ENCODE measurements at places on chromosomes 7 and 10.

DNA sequence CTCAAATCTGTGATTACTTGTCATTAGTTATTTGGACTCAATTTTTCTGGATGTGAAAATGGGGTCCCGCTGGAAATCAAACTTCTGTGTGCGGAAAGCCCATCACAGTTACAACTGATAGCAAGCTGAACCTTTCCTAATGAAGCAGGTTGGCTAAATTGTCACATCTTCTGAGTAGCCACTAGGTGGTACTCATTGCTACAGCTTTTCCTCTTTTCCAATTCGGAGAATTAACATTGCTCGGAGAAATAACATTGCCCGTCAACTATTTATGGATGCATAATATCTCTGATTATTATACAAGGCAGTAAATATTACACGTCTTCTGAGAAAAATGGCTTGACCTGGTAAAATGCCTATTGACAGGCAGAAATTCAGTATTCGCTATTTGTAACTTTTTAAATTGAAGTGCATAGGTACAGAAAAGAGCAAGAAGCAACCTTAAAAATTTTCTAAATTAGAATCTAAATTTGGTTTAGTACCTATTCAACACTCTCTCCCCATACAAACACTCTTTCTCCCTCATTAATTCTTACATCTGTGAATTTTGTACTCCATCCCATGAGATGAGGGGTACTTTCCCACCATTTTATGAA lies 17.3 kb upstream of the BLOC1S2 start:
- peak; percentile 44 for DNase-seq

DNA sequence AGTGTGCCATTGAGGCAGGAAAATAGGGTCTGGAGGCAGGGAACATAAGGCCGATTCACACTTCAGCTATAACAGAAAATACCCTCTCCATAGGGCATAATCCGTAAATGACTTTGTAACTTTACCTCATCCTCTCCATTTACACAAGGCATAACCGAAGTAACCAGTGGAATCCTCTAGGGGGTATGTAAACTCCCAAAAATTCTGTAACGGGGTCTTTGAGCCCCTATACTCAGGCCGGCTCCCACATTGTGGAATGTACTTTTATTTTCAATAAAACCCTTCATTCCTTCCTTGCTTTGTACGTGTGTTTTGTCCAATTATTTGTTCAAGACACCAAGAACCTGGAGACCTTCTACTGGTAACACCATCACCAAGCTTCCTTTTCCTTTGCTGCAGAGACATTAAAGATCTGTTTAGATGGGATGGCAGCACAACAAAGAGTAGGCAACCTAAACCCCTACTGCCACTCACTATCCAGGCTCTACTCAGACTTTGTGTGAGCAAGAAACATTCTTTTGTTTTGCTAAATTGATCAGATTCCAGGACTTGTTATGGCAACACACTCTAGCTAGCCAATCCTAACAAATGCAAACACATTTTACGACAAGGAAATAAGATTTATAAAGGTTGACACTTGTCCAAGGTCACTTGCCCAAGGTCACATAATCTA lies 99.3 kb downstream of the DGKI start:
- DNase-seq, result no peak

DNA sequence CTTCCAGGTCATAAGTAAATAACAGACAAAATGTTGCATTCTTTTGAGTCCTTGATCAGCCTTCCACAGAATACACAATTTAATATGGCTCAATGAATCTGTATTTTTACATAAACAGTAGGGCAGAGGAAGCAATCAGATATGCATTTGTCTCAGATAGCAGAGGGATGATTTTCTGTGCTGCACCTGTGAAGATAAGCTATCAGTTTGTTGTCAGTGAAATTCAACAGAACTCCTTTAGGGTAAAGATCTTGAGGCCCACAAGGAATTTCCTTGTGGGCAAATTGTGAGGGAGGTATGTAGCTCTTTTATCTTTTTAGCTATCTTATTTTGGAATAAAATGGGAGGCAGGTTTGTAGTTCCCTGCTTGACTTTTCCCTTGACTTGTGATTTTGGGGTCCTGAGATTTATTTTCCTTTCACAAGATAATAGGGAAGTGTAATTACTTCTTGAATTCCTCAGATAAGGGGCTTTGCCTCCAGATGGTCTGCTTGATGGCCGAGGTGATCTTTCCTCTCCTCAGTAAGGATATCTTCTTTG lies 60.8 kb upstream of the CYP2C18 start:
- no peak for DNase-seq

- no peak for DNase-seq
Measured at GRCh38 chr7:70484255-70484654, 647.7 kb upstream of the GALNT17 start.

DNA sequence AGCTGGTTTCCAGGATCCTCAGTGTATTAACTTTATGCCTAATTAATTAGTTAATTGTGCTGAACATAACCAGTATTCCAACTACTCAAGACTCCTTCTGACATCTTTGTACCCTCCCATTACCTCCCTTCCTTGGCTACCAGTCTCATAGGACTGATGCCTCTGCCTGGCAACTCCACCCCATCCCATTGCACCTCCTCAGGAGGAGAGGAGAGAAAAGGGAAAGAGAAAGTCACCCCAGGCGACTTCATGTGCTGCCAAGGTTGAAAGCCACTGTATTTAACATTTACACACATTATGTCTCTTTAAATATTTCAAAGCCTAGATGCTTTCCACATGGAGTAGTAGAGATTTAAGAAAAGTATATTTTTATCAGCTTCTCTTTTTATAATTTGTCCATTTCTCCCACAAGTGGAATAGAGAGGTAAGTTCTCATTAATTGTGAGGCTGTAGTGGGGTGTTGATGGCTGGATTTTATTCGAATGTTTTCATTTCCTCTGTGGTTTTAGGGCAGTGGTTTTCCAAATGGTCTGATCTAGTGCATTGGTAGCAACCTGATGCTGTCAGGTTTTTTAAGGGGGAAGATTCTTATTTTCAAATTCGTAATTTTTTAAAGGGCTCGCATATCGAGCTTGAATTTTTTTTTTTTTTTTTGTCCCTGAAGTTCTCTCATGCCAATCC lies 148.0 kb downstream of the BICC1 start:
- DNase-seq, result peak; percentile 30

DNA sequence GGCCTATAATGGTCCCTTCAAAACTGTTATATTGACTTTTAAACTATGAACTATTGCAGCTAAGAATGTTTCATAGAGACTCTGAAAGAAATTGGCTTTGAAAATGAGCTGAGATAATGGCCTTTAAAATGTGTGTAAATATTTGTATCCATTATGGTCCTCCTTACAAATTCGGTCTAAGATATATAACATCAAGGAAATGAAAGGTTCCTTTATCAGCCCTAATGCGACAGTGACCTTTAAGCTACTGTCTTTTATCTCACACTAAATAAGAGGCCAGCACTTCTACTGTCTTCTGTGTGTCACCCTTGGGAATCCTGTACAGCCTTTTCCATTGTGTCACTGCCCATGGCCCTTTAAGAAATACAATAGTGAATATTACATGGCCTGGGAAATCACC lies 19.5 kb downstream of the COL28A1 start:
- no peak for DNase-seq

GRCh38 chr7:67809586-67809985 lies 813.0 kb downstream of the TYW1 start:
- no peak for DNase-seq

GRCh38 chr10:77866598-77866997 lies 60.0 kb downstream of the DLG5 start:
- DNase-seq, result no peak

DNA sequence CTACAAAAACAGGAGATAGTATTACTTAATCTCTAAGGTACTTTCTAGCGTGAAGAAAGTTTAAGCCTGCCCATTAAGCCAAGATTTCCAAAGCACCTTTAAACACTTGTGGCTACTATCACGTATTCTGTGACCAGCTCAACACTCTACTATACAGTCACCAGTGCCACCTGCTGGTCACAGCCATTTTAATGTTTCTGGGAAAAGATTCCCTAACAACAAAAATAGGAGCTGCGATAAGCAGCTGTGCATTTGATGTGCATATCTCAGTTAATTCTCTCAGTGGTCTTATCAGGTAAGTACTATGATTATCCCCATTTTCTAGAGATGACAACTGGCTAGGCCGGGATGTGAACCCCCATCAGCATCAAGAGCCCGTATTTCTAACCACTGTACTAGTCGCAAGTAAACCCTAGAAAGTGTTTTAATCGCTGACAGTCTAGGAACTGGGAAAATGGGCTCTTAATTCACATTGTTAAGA lies 860 bp downstream of the SEC31B start:
- peak; percentile 74 for DNase-seq

DNA sequence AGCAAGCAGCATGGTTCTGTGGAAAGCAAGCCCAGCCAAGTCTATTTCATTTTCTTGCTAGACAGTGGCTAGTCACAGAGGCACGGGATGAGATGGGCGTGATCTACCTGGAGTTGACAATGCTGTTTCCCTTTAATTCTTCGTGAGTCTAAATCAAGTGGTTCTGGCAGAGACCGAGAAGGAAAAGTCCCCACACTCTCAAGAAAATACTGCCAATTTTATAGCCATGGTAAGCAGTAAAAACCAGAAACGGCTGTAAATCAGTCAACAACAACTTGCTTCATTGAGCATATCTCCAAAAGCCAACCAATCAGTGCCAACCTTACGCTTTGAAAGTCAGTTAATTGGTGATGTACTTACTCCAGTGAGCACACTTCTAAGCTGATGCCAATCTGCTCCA lies 223.4 kb downstream of the SEC23IP start:
- DNase-seq, result no peak

GRCh38 chr10:34967335-34967880 lies 122.7 kb downstream of the CUL2 start:
- no peak for DNase-seq

GRCh38 chr10:19588608-19589007 lies 227.6 kb upstream of the PLXDC2 start:
- DNase-seq, result no peak

DNA sequence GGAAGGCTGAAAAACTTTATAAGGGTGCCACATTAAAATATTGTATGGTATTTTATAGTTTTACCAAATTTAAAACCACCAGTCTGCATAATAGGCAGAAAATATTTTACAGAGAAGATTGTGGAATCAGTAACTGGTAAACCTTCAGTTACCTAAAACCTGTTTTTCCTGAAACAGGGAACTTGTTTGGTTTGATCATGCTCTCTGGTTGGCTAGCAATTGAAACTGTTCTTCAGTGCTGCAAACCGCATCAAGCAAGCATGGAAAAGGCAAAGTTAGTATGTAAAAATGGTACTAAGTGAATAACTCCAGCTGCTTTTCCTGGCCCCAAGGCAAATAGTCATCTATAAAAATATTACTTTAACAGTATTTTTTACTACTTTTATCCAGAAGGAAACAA lies 316.9 kb upstream of the LRRN3 start:
- peak; percentile 38 for DNase-seq

DNA sequence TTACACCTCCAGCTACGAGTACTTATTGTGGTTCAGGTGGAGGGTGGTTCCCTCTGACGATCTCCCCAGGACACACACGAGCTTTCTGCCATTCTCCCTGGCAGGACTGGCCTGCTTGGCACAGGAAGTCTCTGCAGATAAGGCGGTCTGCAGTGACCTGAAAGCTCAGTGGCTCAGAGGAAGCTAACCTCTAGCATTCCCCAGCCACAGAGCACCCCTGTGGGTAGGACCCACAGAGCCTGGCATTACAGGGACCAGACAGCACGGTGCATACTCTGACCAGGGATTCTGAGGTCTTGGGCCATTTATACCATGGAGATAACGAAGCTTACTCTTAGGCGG lies 1.9 kb upstream of the GPR146 start:
- DNase-seq, result no peak

DNA sequence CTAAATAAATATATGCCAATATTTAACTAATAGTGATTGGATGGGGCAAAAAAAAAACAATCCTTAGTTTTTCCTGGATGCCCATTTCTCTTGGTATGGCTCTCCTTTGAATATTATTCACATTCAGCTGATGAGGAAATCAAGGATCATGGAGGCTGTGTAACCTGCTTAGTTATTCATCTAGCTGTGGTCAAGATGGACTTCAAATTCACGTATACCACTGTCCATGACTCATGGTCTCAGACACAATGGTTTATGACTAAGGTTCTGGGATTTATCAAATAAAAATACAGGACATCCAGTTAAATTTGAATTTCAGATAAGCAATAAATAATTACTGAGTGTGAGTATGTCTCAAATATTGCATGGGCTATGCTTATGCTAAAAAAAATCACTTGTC lies 191.5 kb upstream of the CELF2 start:
- peak; percentile 87 for DNase-seq

GRCh38 chr7:7395785-7396184 lies 139.9 kb downstream of the COL28A1 start:
- no peak for DNase-seq

DNA sequence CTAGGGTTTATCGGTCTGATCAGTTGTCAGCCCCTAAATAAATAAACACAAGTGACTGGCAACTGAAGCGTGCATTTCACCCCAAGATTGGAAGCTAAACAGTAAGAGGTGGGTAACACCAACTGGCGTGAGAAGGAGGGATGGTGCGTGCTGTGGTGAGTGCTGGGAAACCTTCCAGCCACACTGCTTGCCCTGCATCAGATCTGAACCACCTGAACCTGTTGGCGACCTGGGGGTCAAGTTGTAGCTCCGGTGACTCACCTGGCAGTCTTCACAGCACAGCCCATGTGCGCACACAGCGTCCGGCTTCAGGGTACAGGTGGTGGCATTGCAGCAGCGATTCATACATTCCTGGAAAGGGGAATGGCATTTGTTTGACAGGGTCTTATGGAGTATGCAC lies 170.1 kb downstream of the FANK1 start:
- DNase-seq, result no peak

DNA sequence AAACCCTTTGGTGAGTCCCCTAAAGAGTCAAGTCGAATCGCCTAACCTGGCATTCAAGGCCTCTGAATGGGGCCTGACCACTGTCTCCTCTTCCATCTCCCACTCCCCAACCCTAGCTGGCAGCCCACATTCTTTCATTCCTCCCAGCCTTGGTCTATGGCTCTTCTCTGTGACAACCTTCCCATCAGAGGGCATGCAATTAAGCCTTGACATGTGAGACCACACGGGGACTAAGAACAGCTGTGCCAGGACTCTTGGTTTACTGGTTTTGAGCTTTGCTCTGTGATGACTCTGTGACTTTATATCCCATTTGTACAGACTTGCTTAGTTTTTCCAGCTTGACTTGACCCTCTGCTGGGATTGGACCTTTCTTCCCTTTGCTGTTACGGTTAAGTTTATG lies 116.6 kb downstream of the BUB3 start:
- DNase-seq, result no peak

DNA sequence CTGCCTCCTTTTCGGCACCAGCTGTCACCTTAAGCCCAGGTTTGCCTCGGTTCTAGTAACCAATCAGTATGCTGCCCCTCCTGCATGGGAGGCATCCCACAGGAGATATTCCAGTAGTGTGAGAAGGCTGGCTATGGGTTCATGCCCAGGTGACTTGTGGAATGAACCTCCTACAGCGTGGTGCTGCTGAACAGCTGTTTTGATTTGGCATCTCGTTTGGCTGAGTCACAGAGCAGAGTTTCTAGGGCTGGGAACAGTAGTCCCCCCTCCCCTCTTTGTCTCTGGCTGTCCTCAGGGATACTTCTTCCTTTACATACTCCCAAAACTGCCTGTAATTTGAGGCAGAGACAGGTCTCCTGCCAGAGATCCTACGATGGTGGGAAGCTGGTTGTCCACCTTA lies 16.1 kb downstream of the R3HCC1L start:
- no peak for DNase-seq

- DNase-seq, result no peak
Measured at GRCh38 chr10:44233561-44234482, 151.1 kb downstream of the CXCL12 start.

GRCh38 chr7:42197451-42197850 lies 39.6 kb downstream of the GLI3 start:
- no peak for DNase-seq

- DNase-seq, result no peak
Measured at GRCh38 chr7:38280000-38280399, 6.6 kb upstream of the TARP start.

GRCh38 chr10:106711313-106711906 lies 453.1 kb downstream of the SORCS1 start:
- peak; percentile 21 for DNase-seq

Measured in bronchial epithelial cell (primary cell).